ENCODE measurements at places on chromosomes 7 and 10.
A peak's percentile ranks its signal among the peaks of the same experiment; 100 is the strongest.

- peak; percentile 6 for DNase-seq
Measured at GRCh38 chr10:43138757-43139241, 554 bp downstream of the CSGALNACT2 start.

DNA sequence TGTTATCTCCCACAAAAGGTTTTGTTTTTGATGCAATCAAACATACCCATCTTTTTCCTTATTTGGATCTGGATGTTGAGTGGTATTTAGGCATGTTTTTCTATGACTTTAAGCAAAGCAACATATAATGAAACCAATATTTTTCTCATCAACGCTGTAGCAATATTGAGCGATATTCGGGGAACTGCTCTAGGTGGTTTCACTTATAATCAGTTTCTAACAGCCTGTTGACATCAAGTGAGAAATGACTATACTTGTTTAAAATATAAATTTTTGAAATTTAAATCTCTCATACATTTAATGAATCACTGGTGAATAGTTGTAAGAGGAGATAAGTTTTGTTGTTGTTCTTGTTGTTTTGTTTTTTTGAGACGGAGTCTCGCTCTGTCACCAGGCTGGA lies 52.8 kb upstream of the CCAR1 start:
- no peak for DNase-seq

- peak; percentile 17 for DNase-seq
Measured at GRCh38 chr7:149662591-149663095, 110.7 kb downstream of the ZNF467 start.

GRCh38 chr10:274866-275265 lies 139.6 kb downstream of the ZMYND11 start:
- no peak for DNase-seq

DNA sequence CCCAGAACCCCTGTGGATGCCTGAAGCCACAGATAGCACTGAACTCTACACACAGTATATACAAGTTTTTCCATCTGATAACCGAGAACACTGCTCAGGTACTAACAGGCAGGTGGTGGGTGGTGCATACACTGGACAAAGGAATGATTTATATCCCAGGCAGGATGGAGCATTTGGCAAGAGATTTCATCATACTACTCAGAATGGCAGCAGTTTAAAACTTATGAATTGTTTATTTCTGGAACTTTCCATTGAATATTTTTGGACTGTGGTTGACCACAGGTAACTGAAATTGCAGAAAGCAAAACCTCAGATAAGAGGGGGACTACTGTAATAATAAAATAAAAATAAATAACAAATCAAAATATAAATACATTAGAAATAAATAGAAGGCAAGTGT lies 10.9 kb upstream of the KCNMA1 start:
- DNase-seq, result no peak

- DNase-seq, result no peak
Measured at GRCh38 chr10:116753759-116754158, 11.4 kb upstream of the HSPA12A start.

- DNase-seq, result no peak
Measured at GRCh38 chr10:72557362-72557761, 68.5 kb downstream of the MICU1 start.
